Muscle of back (tissue), 13 donors: ENCODE measurements at places on chromosomes 3 and 15. TPM values are rescaled to one million over a fixed set of nuclear protein-coding genes. Genes with fewer than 3 reads are reported as not detected.

ZNF654 gene
- 11.9 TPM for polyA plus RNA-seq

CDCP1 gene
- 0.32 TPM for polyA plus RNA-seq

RFC4 gene
- 22.9 TPM for polyA plus RNA-seq

HMG20A gene
- 65.7 TPM for polyA plus RNA-seq

C3orf52 gene
- polyA plus RNA-seq = 4.4 TPM

TRAT1 gene
- not detected for polyA plus RNA-seq

DNA sequence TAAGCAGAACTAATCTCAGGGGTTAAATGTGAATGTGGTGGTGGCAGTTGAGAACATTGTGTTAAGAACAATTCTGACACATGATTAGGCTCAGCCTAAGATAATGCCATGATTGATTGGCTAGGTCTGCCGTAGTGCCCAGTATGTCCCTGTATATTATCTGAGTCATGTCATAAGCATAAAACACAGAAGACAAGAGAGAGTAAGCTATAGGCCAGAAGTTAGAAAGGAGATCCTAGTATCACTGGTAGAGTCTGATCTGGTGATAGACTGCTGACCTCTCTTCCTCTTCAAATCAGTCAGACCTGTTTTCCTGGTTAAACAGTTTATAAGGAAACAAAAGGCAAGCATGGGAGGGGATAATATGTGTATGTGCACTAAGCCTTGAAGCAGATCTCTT is 30.1 kb upstream of the ATP8B4 start:
- no peak for DNase-seq

- no peak for DNase-seq
Measured at GRCh38 chr15:87433871-87434270, 822.7 kb downstream of the NTRK3 start.

DNA sequence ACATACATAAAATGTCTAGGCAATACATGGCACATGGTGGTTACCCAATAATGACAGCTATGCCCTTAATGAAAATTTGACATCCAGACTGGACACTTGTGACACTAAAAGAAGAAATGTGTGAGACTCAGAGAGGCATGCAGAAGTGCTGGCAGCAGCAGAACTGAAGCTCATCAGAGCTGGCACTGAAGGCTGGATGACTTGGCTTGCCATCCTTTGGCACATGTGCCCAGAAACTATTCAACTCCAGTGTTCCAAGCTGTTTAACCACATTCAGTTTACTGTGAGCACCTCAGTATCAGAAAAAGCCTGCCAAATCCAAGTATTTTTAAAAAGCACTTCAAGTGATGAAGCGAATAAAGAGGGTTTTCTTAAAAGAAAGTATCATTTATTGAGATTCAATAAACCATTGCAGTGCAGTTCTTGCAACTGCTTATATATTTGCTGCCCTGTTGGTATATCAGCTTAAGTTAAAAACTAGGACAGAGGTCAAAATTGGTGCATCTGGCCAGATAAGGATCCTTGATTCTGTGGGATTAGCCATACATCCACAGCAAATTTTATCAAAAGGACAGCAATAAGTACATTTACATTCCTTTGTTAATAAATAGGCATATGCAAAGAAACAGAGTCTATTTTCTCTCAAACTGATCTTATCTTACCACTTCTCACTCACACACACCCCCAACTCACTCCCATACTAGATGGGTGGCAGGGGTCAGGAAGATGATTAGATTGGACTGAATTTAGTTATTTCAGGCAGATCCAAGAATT is 15.8 kb downstream of the IGSF11 start:
- no peak for DNase-seq

GRCh38 chr15:77649017-77649416 is 16.3 kb upstream of the LINGO1 start:
- no peak for DNase-seq

DNA sequence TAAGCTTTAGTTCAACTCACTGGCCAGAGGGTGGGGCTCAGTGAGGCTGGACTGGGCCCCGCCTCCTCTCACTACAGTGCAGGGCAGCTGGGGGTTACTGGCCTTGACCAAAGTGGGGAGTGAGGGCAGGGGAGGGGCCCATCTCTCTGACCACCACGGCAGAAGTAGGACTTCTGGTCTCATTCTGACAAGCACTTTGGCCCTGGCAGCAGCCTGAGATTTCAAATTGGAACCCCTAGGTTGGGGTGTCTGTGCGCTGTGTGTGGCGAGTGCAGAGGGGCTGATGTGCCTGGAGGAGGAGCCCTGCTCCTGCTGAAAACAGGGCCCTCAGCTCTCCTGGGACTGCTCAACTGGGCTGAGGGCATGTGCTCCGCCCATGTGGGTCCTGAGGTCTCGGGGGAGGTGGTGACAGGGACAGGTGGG is 60.3 kb upstream of the RPL32 start:
- no peak for DNase-seq

DNA sequence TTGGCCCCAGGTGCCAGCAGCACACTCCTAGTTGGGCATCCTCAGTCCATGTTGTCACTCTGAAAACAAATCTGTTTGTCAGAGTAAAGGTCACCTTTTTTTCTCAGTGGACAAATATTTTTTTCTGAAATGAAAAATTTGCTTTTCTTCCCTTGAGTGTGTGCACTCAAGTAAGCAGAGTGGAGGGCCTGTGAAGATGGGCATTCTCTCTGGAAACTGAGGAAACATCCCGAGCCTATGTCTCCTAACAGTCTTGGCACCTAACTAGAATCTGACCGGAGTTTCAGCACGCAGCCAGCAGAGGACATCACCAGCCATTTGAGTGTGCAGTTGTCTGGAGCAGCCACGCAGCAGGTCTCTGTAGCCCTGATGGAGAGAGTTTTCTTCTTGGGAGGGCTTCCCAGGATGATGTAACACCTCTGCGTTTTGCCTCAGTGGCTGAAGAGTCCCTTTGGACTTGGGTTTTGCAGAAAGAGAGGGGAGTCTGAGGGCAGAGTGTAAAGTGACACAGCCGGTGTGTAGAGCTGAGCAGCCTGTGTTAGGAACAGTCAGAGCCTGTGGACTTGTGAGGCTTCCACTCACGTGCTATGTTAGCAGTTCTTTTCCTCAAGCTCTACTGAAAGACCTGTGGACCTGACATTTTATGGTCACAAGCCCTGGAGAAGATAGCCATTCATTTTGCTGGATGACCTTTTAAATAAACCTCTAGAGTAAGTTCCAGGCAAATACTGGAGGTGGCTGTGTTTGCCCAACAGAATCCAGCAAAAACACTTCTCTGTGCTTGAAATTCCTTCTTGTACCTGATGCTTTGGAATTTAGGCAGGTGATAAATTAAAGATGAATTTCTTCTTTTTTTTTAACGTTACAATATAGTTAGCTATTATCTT is 51.6 kb downstream of the ABHD2 start:
- DNase-seq = peak; percentile 60

DNA sequence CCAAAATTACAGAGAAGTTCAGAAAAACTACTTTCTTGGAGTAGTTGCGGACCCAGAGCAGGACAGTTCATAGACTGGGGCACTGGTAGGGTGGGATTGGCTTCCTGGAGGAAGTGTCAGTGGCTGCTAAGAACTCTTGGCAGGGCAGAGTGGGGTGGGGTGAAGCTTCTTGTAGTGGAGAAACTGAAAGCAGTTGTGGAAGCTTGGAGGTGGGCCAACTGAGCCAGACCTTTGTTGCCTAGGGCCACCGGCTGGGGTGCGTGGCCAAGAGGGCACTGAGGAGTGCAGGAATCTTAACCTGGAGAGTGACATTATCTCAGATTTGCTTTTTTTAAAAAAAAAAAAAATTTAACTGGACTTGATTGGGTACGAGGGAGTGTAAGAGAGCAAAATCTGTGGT is 3.1 kb downstream of the KAT2B start:
- no peak for DNase-seq

- no peak for DNase-seq
Measured at GRCh38 chr3:32440611-32441350, 49.1 kb downstream of the CMTM7 start.

DNA sequence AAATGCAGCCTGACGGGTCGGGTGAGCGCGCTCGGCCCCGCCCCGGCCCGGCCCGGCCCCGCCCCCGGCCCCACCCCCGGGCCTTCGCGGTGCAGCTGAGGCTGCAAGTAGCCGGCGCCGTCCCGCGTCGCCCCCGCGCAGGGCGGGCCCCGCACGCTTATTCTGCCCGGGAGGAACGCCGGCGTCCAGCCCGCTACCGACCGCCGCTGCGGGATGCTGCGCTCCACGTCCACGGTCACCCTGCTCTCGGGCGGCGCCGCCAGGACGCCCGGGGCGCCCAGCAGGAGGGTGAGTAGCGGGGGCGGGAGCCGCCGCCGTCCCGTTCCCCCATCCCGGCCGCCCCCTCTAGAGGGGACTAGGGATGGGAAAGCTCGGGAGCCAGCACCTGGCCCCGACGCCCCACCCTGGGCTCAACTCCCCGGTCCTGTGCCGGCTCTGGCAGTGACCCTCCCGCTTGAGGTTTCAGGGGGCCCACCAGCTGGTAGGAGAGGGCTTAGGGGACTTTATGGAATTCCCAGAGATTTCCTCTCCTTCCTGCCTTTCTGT is at the start of gene MYZAP:
TSS of gene MYZAP (plus strand) at position 83 of the 546 bp plus-strand sequence. CDS start at position 214, 131 bp downstream.
- no peak for DNase-seq

DNA sequence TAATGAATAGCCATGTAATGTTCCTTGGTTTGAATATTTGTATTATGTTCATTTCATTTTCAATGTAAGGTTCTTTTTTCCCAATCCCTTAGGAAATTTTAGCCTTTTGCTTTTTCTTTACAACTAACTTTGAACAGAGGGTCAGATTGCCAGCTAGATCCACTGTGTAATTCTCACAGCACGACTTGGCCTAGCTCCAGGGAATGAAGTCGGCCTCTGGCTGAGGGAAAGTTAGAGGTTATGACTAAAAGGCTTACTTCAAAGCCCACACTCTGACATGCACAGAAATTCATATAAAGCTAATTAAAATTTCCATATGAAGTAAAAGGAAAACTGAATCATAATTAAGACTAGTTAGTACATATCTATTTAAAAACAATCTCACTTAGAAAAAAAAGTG is 38.7 kb downstream of the ROBO1 start:
- peak; percentile 28 for DNase-seq

DNA sequence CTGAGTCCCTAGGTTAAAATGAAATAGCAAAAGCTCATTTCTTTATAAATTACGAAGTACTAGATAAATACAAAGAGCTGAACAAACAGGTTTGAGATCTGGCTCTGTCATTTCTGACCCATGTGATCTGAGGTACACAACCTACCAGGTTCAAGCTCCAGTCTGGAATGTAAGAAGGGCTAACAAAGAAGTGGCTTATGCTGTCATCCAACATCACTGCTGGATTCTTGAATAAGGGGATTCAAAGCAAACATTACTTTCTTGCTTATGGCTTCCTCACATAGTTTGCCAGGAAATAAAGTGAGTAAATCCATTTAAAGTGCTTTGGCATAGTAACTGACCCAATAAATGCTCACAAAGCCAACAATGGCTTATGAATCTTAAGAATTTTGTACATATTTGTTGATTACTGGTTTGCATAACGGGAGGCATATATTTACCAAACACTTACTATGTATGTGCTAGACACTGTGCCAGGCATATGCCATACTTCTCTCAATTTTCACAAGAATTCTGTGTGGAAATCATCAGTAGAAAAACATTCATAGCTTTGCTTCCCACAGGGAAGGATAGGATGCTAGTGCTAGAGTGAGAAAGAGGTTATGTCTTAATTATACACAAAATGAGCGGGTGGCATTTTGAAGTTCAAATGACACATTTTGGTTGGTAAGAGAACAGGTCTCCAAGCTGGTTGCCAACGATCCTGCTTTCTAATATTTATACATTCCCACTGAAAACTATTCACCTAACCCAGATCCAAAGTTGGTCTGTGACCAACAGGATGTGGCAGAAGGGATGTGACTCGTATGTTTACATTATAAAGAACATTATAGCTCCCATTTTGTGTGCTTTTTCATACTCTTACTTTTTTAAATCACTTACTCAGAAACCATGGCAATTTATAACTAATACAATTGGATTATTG is 38.7 kb upstream of the CSPG5 start:
- DNase-seq = no peak

- no peak for DNase-seq
Measured at GRCh38 chr15:92346063-92346462, 47.6 kb upstream of the ST8SIA2 start.

- DNase-seq = no peak
Measured at GRCh38 chr3:140391061-140391460, 286.8 kb upstream of the TRIM42 start.

- no peak for DNase-seq
Measured at GRCh38 chr3:191253089-191253799, 54.2 kb downstream of the OSTN start.

- no peak for DNase-seq
Measured at GRCh38 chr15:76529911-76530310, 193.3 kb downstream of the ISL2 start.

DNA sequence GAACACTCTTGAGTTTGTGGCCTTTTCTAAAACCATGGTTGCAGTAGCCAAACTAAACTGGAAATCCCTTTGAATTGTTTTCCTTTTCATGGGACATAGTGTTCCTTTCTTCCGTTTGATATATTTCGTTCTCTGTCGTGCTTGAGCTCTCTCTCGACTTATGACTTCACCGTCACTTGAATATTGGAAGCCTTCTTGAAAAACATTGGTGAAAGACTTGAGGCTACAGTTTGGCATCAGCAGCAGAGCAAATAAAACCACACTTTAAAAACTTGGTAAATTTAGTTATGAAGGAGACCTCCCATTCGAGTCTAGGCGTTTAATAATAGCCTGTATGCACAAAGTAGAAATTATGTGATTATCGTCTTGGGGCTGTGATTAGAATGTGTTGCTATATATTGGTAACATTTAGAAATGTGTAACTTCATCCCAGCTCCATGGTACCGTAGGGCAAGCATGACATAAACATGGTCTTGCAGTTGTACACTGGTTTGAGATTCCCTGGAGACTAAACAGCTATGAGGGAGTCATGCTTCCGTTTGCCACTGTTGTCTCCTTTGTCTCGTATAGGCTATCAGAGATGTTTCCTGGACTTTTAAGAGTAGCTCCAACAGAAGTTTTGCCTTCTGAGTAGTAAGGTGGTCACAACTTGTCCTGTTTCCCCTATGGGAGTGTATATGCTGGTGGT is 122.3 kb downstream of the PTPRG start:
- no peak for DNase-seq

DNA sequence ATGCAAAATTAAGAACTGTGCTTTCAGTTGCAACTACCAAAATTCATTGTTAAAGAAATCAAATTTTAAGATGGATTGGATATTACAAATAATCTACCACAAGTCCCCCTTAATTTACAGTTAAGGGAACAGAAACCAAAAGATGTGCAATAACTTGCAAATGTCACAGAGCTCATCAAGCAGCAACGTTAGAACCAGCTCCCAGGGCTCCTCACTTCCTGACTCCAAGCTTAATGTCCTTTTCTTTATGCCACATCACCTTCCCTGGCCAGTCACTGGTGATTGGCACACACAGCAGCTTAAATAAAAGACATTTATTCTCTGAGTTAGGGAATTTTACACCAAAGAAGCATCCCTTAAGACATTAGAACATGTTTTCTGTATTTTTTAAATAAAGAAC is 159.7 kb downstream of the RSL24D1 start:
- no peak for DNase-seq
